ENCODE measurements at places on chromosomes 16 and 17.
A peak's percentile ranks its signal among the peaks of the same experiment; 100 is the strongest.

- no peak for DNase-seq
Observed at GRCh38 chr17:61306003-61306402, 93.6 kb upstream of the TBX2 start.

GRCh38 chr16:73051226-73051625 is 3.3 kb upstream of the ZFHX3 start:
- no peak for DNase-seq

DNA sequence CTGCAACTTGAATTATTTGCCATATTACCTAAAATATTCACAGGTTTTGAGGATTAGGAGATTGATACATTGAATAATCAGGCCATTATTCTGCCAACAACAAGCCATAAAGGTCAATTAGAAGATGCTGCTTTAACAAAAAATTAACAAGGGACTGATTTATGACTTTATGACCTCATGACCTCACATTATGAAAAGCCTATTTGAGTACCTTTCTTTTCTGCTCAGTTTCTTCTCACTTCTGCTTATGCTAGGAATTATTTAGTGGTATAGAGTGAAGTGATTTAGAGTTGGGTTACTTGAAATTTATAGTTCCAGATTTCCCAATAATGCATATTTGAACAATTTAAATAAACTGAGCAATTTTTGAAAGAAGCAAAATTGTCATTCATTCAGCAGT is 121.6 kb downstream of the CHD9 start:
- no peak for DNase-seq

DNA sequence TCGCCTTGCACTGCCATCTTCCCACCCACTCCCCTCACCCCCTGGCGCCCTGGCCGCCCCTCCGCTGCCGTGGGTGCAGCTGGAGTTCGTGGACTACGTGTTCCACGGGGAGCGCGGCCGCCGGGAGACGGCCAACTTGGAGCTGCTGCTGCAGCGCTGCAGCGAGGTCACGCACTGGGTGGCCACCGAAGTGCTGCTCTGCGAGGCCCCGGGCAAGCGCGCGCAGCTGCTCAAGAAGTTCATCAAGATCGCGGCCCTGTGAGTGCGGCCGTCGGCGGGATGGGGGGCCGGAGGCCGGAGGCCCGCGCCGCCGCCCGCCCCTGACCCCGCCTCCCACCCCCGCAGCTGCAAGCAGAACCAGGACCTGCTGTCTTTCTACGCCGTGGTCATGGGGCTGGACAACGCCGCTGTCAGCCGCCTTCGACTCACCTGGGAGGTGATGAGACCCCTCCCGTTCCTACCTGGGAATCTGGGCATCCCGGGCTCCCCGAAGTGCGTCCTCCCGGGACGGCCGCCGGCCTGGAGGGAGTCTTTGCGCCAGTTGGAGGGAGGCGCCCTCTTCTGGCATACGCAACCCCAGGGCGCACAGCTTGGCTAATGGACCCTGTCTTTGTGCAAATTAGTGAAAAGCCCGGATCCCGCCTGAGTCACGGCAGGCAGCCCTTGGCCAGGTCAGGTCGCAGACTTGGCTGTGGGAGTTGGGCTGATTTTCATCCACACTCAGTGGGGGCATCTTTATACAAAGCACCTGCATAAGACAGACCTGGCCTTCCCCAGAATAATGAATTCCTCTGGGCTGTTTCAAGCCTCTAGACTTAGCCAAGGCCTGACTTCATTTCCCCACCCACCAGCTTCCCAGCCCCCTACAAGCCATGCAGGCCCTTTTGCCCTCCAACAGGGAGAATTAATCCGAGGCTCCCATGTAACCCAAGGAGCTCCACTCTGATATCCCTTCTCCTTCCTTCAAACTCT is 14.3 kb downstream of the RAPGEFL1 start:
- DNase-seq, result peak; percentile 43

- DNase-seq, result no peak
Observed at GRCh38 chr17:61260071-61260797, 139.4 kb upstream of the TBX2 start.

- no peak for DNase-seq
Observed at GRCh38 chr16:89642574-89642973, 14.9 kb downstream of the CHMP1A start.

- DNase-seq, result no peak
Observed at GRCh38 chr16:3074860-3075522, 9.6 kb downstream of the IL32 start.

GRCh38 chr16:30998852-30999761 is 11.3 kb downstream of the STX1B start:
- DNase-seq, result no peak

DNA sequence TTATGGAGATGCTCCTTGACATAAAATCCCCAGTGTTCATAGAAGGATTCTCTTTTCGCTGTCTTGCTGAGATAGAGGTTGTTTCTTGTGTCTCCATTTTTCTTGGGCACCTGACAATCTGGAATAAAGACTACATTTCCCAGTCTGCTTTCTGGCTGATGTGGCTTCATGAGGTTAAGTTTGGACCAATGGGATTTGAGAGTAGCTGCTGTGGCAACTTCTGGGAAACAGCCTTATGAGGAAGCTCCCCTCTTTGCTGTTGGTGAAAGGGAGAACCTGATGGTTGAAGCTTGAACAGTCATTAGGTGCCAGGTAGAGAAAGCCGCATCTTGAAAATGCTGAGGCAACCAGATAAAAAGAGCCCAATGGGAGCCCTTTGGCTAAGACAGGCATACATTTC is 24.4 kb downstream of the HS3ST4 start:
- DNase-seq, result no peak

DNA sequence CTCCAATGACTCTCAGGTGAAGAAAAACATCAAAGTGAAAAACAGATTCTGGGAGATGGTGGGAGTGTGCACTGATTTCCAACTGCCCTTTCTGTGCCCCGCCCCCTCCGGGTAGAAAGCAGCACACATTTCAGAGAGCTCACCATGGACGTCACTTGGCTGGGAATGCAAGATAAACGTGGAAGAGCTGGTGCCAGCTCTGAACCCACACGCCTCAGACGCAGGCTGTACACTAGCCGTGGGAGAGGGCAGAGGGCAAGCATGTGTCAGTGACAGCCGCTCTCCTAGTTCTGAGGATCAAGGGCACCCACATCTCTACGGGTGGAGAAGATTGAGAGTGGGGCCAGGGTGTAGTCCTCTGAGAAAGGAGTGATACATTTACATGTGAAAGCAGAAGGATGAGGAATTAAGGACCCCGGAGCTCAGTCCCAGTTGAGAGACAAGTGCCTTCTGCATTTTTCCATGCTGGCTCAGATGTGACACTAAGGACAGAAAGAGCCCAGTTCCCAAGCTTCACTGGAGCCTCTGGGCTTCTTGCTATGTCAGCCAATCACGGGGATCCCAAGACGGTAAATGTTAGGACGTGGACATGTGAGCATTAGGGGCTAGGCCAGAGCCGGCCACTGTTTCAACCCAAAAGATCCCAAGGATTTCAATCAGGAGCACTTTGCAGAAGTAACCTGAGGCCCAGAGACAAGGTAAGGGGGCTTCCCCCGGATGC is 101.3 kb downstream of the ZFHX3 start:
- no peak for DNase-seq

DNA sequence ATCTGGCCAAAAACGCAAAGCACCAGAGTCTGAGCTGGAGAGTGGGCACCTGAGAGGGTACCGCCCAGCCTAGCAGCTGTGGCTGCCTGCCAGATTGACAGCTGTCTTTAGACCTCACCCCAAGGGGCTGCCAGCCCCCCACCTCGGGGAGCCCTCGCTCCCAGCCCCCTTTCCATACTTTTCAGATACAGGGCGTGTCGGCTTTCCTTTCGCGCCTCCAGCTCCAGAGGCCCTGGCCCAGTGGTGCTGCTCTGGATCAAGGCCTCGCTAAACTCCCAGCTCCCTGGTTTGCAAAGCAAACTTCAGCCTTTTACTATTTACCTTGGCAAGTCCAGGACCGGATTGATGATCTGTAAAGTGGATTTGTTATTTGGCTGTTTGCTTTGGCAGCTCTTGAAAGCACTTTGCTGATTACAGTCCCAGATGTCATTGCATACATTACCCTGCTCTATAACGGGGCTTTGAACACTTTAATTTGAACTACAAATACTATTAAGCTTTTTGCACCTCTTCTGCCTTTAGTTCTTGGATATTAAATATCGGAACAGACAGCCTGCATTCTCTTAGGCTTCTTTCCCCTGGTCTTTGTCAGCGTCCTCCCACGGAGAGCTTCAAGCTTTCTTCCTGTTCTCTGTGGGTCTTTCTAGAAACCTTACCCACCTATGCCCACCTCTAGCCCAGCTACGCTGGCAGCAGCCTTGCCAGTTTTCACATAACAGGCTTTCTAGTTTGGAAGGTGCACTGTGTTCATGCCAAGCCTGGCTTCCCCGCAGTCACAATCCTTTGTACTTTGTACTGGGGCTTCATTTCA is 63.6 kb upstream of the TBX2 start:
- DNase-seq, result no peak

DNA sequence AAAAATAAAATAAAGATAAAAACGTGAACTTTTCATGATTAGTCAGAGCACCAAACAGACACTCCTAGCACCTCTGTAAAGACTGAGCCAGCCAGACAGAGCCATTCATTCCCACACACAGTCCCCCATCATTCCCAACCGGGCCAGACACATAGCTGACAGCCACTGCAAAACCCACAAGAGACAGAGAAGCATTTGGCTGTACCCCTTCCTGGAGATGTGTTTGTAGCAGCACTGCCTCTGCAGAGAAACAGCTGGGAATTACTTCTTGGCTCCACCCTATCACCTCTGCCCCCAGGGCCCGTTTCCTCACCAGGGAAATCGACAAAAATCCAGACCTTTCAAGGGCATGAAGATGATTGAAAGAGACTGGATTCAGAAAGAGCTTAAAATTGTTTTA is 46.4 kb downstream of the MYH11 start:
- no peak for DNase-seq

- no peak for DNase-seq
Observed at GRCh38 chr16:57008440-57008839, 19.1 kb downstream of the NLRC5 start.

DNA sequence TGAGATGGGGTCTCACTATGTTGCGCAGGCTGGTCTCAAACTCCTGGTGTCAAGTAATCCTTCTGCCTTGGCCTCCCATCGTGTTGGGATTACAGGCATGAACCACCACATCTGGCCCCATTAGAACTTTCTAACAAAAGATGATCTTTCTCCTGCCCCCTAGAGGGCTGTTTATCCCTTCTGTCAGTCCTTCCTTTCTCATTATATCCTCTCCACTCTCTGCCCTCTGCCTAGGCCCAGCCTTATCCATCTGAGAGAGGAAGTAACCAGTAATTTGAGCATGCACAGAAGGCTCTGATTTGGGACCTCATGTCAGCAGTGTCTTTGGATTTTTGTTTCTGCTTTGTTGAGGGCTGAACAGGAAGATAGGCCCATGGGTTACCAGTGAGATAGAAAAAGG is 4.4 kb upstream of the DHX40 start:
- DNase-seq, result peak; percentile 68

- DNase-seq, result no peak
Observed at GRCh38 chr17:29190592-29191207, 10.5 kb upstream of the MYO18A start.

GRCh38 chr17:30300818-30301217 is 9.1 kb upstream of the BLMH start:
- peak; percentile 53 for DNase-seq

- DNase-seq, result no peak
Observed at GRCh38 chr16:68936736-68937631, 93.7 kb downstream of the TANGO6 start.

GRCh38 chr17:10894220-10894619 is 56.3 kb upstream of the PIRT start:
- DNase-seq, result no peak

DNA sequence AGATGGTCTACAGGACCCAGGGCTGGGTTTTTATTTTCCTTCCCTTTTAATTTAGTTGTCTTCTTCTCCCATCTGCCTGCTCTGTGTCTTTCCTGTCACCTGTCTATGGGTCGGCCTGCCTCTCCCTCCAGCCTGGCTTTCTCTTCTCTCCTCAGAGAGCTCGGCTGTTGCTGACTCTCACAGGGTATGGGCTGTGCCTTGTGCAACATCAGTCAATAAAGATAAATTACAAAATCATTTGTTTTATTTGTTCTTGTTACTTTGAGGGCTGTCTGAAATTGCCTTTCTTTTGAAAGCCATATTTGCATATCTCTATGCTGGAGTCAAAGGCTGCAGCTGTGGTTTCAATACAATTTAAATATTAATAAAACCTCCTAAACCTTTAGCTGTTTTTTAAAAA is 15.6 kb downstream of the RND2 start:
- no peak for DNase-seq

Measured in inflammatory macrophage treated with lipopolysaccharide for 1 hour (primary cell).